ENCODE measurements at places on chromosomes 1 and 21. TPM values are rescaled to one million over a fixed set of nuclear protein-coding genes. Genes with fewer than 3 reads are reported as not detected.

The NAV1 gene
- total RNA-seq = 50.4 TPM

The WNT4 gene
- total RNA-seq = 0.24 TPM

The IL19 gene
- total RNA-seq = not detected

The NECTIN4 gene
- 1.2 TPM for total RNA-seq

- peak; percentile 92 for DNase-seq
These were observed 14.3 kb downstream of the LEPR start for GRCh38 chr1:65434760-65435159.

DNA sequence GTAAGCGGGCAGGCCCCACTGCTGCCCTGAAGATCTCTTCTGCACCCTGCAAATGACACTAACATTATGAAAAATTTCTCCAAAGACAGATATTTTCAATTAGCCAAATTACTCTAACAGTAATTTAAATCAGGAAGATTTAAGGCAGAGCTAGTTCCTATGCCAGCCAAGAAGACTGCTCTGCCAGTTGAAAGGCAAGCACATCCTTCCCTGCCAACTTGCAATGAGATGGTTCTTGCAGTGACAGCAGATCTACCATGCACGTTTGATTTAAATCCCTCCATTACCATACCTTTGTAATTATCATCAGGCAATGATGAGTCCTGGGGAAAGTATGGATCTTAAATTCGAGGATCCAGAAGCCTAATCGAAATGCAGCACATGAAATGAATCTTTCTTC, 76.5 kb downstream of the SAMSN1 start:
- DNase-seq = no peak

DNA sequence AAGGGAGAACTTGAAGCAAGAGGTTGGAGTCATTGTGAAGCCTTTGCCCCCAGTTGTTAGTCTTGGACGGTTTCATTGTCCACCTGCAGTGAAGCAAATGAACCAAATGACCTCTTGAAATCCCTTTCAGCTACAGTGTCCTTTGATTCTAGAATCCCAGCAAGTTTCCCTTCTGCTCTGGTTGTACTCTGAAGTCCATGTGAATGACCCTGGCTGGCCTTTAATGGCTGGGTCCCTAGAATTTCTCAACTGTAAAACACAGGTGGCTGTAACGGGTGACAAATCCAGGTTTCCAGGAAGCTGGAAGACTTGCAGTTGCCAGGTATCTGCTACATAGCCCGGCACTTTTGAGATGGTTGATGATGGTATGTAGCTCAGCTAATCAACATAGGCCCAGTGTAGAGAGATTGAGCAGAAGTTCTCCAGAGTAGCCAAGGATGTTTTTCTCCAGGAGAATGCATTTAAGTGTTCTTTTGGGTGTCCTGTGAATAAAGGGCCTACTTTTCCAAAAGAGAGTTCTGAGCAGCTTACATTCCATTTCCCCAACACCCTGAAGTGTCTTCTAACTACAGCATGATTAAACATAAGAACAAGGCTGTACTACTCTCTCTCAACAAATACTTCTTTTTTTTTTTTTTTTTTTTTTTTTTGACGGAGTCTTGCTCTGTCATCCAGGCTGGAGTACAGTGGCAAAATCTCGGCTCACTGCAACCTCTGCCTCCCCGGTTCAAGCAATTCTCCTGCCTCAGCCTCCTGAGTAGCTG, 17.6 kb upstream of the SLC30A1 start:
- no peak for DNase-seq

DNA sequence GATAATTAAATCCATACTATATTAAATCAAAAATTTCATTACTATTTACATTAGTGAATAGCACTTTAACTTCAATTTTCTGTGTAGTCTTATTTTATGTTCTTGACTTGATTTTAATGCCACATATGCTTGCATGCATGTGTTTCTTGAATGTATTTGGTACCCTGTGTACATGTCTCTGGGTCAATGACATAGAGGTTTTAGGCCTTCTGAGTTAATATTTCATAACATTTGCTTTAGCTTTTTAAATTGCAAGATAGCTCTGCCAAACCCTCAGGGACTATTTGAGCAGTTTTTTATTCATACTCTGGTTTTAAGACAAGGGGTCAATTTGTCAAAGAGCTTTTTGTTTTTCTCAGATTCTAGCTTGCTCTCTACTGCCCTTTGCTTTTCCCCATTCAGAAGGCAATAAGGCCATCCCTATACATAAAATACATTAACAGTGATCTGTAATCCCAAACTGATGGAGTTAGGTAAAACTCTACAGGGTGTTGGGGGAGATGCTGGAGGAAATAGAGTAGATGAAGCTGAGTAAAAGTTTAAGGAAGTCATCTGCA, 5.0 kb downstream of the MLLT11 start:
- no peak for DNase-seq

GRCh38 chr1:161816201-161816600, 50.1 kb downstream of the ATF6 start:
- DNase-seq = no peak

- DNase-seq = no peak
These were observed 10.1 kb upstream of the IL10RB start for GRCh38 chr21:33256019-33256418.

DNA sequence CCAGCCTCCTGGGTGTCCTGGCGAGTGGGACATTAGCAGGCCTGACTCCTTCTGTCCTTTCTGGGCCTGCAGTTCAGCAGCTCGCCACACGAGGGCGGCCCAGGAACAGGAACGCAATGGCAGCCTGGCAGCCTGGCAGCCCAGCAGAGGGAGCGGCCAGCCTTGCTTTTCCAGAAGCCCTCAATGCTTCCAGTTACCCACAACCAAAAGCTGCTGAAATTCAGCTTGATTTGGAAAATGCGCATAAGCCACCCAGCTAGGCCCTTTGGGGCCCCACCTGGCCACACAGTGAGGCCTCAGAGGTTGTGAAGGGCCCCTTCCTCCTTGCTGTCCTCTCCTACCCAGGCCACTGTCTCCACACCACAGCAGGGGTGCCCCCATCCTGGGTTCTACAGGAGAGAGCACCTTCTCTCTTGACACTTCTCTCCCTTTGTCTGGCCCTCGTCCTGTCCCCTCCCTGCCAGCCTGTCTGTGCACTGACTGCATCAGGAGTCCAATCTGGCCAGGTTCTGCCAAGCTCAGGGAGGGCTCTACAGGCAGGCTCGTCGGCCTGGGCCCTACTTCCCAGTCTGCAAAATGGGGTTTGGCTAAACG, 103.4 kb upstream of the VAMP3 start:
- peak; percentile 22 for DNase-seq
